Stimulated activated CD8-positive, alpha-beta memory T cell treated with anti-CD3 and anti-CD28 coated beads, Interleukin-15, amount 100 ng/mL, for 4 hours (primary cell): ENCODE measurements at places on chromosomes 6 and 20.
A peak's percentile ranks its signal among the peaks of the same experiment; 100 is the strongest.

- DNase-seq = no peak
These were observed 9.7 kb downstream of the PTCHD4 start for GRCh38 chr6:48101290-48101689.

DNA sequence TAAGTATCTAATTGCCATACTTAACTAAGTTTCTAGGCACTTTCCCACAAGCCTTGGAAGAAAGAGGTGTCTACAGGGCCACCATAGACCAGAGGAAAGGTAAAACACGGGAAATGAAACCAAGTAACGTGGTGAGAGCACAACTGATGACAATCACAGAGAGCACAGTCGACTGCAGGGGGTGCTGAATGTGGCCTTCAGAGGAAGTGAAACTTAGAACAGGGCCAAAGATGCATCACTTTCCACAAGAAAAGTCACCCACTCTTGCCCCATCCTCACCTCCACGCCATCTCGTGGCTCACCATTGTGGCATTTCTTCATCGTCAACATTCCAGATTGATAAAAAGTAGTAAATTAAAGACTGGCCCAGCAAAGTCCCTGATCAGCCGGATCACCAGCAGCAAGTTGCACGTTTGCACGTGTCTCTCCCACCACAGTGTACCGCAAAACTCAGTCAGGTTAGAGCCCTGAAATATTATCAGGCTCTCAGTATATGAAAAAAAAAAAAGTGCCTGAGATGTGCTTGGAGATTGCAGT lies 31.4 kb downstream of the HIVEP2 start:
- DNase-seq = peak; percentile 63

- DNase-seq = peak; percentile 45
These were observed 36.4 kb downstream of the HFE start for GRCh38 chr6:26123675-26123946.

- no peak for DNase-seq
These were observed 101.9 kb upstream of the NAA20 start for GRCh38 chr20:19915111-19915798.

GRCh38 chr6:68343901-68344300 lies 291.2 kb upstream of the ADGRB3 start:
- DNase-seq = no peak

DNA sequence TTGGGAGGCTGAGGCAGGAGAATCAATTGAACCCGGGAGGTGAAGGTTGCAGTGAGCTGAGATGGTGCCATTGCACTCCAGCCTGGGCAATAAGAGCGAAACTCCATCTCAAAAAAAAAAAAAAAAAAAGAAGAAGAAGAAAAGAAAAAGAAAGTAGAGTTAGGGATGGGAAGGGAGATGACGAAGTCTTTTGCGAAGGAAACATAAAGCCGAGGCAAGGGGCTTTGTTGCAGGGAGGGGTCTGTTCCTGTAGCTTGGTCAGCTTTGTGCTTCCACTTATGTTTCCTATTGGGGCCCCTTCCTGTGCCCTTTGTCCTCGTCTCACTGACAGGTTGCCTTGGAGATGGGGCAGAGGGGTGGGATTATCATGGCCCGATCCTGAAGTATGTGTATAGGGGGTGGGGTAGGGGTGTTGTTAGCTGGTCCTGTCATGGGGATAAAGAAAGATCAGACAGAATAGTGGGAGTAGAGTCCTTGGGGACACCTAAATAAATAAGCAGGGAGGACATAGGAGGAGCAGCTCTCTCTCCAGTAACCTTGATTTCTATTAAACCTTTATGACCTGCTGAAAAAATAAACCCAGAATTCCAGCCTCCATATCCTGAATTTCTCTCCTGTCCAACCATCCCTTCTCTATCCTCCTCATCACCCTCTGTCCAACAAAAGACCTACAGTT lies 1.1 kb upstream of the CLIC1 start:
- no peak for DNase-seq

DNA sequence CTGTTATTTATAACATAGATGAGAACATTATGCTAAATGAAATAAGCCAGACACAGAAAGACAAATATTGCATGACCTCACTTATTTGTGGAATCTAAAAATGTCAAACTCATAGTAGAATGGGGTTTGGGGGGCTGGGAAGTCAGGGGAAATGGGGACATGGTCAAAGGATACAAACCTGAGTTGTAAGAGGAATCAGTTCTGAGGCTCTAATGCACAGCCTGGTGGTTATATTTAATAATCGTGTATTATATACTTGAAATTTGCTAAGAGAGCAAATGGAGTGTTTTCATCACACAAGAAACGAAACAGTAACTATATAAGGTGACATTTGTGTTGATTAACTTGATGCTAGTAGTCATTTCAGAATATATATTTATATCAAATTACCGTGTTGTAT lies 40.8 kb upstream of the GFOD1 start:
- DNase-seq = no peak

- DNase-seq = no peak
These were observed 118.9 kb upstream of the COL21A1 start for GRCh38 chr6:56366141-56366852.

DNA sequence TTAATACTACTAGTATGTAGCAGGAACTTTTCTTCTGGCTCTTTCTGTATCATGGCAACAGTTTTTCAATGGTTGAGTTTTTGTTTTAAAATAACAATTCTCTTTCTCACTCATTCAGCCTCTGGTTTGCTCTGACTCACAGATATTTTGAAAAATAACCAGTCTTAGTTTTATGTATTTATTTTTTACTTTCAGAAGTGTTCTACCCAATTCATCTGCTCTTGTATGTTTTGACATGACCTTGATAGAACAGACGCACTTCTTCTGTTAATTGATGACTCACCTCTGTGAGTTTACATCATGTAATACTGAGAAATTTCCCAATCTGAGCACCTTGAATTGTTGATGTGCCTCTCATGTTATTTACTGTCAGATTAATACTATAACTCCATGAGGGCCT lies 178.9 kb downstream of the SASH1 start:
- no peak for DNase-seq

- DNase-seq = no peak
These were observed 761 bp upstream of the DNMT3B start for GRCh38 chr20:32761417-32761830.

GRCh38 chr6:70080443-70081070 lies 214.2 kb downstream of the COL19A1 start:
- no peak for DNase-seq

DNA sequence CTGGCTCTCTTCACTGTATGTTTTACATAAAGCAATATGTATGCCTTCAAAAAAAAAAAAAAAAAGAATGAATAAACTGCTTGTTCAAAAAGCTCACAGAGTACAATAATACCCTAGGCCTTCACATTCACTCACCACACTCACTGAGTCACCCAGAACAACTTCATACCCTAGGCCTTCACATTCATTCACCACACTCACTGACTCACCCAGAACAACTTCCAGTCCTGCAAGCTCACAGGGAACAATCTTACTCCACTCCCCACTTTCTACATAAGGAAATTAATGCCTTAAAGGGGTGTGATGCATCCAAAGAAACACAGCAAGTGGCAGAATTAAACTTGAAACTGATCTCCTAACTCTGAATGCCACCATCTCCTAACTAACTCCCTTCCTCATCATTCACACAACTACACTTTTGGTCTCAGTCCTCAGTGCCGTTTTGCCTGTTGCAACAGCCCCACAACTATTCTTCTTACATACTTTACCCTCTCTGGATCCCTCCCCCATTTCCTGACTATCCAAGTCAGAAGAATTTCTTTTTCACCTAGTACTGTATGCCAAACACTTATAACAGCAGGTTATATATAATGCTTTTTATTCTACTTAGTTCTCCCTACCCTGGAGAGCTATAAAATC lies 34.2 kb downstream of the NHSL1 start:
- DNase-seq = no peak

DNA sequence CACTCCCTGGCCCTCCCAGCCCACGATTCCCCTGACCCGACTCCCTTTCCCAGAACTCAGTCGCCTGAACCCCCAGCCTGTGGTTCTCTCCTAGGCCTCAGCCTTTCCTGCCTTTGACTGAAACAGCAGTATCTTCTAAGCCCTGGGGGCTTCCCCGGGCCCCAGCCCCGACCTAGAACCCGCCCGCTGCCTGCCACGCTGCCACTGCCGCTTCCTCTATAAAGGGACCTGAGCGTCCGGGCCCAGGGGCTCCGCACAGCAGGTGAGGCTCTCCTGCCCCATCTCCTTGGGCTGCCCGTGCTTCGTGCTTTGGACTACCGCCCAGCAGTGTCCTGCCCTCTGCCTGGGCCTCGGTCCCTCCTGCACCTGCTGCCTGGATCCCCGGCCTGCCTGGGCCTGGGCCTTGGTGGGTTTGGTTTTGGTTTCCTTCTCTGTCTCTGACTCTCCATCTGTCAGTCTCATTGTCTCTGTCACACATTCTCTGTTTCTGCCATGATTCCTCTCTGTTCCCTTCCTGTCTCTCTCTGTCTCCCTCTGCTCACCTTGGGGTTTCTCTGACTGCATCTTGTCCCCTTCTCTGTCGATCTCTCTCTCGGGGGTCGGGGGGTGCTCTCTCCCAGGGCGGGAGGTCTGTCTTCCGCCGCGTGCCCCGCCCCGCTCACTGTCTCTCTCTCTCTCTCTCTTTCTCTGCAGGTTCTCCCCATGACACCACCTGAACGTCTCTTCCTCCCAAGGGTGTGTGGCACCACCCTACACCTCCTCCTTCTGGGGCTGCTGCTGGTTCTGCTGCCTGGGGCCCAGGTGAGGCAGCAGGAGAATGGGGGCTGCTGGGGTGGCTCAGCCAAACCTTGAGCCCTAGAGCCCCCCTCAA lies at the start of gene LTA:
LTA (plus strand) TSS at position 249 of the 871 bp plus-strand sequence; CDS start at position 703, 454 bp downstream.
- DNase-seq = peak; percentile 66

DNA sequence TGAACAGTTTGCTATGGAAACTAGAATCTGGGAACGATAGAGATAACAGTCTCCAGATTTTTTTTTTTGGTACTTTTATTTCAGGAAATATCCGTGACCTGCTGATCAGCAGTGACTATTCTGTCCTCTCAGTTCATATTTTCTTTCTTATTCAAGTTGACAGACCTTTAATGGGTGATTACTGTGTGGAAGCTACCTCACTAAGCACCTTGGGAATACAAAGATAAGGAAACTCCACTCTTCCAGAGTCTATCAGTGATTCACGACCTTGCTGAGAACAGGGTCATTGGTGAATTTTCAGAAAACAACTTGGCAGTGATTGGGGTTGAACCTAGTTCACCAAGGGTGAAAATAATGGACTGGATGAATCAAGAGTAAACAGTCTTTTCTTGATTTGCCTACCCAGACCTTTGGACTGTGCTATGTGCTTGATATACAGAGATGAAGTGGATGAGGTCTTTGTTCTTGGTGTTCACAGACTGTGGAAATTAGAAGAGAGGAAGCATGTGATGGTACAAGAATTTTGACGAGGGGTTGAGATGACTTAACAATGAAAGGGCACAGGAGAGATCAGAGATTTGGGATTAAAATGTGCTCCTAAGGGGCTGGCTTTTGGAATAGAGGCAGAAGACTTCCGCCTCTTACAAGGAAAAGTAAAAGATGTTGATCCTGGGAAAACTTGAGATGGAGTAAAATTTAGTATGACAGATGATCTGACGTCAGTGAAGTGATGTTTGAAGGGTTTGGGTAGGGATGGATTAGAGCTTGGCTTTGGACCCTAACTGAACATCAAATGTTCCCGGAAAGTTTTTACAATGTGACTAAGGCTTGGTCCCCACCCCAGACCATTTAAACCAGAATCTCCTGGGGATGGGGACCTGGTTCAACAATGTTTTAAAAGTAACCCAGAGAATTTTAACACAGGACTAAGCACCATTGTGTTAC lies 1.2 kb downstream of the KAT14 start:
- no peak for DNase-seq

GRCh38 chr6:44682280-44682679 lies 294.8 kb downstream of the CDC5L start:
- no peak for DNase-seq

DNA sequence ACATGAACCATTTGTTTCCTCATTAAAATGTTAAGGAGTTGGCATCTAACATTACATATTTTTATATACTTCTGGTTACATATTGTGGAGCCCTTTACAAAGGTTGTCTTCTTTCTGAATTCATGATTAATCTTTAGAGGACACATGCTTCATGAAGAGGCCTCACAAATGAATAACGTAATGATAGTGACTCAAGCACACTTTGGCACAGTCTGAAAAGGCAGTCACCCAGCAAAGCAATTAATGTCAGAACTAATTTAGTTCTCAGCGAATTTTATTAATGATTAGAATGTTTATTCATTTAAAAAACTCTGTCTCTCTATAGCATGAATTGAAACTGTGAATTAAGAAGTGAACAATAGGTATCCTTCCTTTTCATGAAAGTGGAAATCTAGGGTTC lies 854.2 kb downstream of the PHF3 start:
- no peak for DNase-seq

- no peak for DNase-seq
These were observed 48.7 kb upstream of the SRSF6 start for GRCh38 chr20:43408848-43409576.

- DNase-seq = no peak
These were observed 7.1 kb upstream of the DDO start for GRCh38 chr6:110422444-110422822.

GRCh38 chr20:44959638-44960102 lies 527 bp downstream of the TOMM34 start:
- DNase-seq = peak; percentile 80

DNA sequence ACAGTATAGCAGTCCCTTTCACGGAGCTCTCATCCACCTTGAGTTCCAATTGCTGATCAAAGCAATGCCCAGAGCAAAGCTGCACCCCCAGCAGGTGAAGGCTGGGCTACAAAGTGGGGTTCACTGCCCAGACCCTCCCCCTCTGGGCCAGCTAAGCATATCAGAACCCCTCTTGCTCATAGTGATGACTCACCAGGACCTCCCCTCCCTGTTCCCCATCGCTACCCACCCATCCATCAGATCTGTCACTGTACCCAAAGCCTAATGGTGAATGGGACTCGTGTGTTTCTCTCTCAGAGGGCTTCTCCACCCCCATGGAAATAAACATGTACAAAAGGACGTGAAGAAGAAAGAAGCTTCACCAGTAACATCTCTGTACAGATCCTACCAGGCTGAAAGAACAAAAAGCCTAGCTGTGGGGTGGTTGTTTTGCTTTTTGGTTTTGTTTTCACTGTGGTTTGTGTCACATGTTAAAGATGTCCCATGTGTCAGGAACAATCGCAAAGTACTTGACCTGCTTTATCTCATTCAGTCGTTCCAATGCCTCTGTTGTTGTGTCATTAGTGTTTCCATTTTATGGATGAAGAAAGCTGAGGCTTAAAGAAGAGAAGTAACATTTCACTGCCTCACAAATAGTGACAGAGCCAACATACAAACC lies 518.5 kb downstream of the CD83 start:
- no peak for DNase-seq

DNA sequence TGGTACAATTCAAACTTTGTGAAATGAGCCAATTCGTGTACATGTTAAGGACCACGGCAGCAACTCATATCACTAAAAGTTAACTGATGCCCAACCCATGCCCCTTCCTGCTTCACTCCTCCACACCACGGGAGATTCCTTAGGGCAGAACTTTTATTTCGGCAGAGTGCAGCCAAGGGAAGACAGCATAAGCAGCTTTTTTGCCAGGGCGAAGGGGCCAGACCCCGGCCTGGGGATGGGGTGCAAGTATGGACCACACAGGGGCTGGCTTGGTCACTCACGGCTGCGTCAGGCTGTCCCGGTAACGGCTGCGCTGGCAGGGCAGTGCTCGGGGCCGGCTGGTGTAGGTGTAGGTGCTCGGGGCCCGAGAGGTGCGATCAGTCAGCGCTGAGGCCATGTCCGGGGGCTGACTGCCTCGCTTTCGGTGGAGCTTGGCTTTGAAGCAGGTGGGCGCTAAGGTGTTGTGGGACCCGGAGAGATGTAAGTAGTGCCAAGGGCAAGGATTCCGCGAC lies 792 bp downstream of the RSPH3 start:
- DNase-seq = no peak

GRCh38 chr20:31819083-31819784 lies at the start of gene MYLK2:
TSS of gene MYLK2 (plus strand) at chr20:31819356. CDS start at chr20:31819581, 225 bp downstream.
- no peak for DNase-seq
